ENCODE measurements at places on chromosomes 12 and 14.

DNA sequence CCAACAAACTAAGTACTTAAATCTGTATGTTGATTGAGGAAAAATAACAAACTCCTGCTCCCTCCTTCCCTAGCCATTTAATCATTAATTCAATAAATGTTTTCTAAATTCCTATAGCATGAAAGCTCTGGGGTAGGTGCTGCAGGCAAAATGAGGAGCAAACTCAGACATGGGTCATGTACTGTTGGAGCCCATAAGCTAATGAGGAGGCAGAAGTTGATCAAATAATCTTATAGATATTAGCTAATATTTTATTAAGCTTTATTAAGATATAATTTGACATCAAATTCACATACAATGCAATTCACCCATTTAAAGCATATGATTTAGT lies 70.6 kb downstream of the SYNE2 start:
- DNase-seq, result no peak

GRCh38 chr14:75198291-75198933 lies 22.0 kb upstream of the TMED10 start:
- no peak for DNase-seq

- DNase-seq, result no peak
These were observed 37.0 kb downstream of the WDR89 start for GRCh38 chr14:63604626-63605025.

GRCh38 chr14:65961004-65961403 lies 525.2 kb upstream of the CCDC196 start:
- DNase-seq, result peak; percentile 42

DNA sequence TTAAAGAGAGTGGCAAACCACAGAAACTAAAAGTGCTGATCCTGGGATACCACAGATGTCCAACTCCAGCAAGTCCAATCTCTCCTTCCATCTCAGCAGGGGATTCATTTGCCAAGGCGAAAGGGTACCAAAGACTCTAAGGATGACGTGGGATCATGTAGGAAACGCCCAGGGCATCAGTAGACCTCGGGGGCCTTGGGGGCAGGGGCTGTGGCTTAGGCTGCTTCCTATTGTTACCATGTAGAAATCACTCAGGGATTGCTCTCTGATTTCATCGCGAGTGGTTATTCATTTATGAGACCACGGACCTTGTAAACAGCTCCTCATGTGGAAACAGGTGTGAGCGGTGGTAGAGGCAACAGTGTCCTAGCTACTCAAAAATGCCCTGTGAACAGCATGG lies 149.3 kb upstream of the FKBP4 start:
- no peak for DNase-seq

- no peak for DNase-seq
These were observed 112.0 kb downstream of the SLC15A5 start for GRCh38 chr12:16165506-16165905.

DNA sequence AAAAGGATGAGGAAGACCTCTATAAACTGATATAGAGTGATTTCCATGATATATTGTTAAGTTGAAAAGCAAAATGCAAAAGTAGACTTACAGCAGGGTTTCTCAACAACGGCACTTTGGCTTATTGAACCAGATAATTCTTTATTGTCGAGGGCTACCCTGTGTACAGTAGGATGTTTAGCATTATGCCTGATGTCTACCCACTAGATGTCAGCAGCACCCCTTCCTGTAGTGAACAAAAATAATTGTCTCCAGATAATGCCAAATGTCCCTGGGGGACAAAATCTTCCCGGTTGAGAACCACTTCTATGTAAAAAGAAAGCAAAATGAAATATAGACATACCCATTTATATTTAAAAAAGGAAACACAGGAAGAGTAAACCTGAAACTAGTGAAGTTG lies 32.4 kb downstream of the ABCD2 start:
- DNase-seq, result no peak

GRCh38 chr12:18436170-18436569 lies 174.9 kb downstream of the PIK3C2G start:
- no peak for DNase-seq

GRCh38 chr14:59695198-59695597 lies 118.6 kb upstream of the CCDC175 start:
- DNase-seq, result no peak

DNA sequence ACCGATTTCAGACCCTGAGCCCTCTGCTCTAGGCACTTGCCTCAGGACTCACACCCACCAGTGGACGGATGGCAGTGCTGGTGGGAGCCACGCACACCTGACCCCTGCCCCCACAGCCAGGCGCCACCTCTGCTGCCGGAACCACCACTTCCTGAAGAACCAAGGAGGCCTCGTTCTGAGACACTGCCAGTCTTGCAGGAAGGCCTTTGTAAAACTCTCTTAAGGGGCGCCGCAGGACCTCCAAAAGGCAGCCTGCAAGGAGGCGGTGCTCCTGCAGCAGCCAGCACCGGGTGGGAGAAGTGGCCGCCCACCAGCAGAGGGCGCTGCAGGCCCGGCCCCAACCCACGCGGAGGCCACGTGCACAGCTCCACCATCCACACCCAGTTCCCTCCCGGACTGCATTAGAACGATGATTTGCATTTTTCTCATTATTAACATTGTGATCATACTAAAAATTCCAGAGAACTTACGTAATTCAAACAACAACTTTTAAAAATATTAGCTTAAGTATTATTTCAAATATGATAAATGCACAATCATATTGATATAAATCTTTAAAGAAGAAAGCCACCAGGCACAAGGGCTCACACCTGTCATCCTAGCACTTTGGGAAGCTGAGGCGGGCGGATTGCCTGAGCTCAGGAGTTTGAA lies 12.8 kb downstream of the STX2 start:
- peak; percentile 65 for DNase-seq

GRCh38 chr12:95733141-95733825 lies 57.3 kb downstream of the NTN4 start:
- DNase-seq, result no peak

- no peak for DNase-seq
These were observed 7.7 kb upstream of the PPTC7 start for GRCh38 chr12:110590806-110591326.

DNA sequence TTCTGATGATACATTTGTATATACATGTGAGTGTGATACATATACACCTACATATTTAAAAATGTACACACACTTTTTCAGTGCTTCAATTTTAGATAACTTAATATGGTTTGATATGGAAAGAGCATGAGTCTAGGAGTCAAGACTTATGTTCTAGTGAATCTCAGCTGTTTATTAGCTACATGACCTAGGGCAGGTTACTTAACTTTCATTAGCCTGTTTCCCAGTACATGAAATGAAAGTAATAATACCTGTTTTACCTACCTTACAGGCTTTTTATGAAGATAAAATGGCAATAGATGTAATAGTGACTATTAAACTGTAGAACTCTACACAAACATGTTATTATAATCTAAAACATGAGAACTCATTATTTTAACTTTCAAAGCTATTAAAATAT lies 39.5 kb downstream of the KIF21A start:
- DNase-seq, result no peak

DNA sequence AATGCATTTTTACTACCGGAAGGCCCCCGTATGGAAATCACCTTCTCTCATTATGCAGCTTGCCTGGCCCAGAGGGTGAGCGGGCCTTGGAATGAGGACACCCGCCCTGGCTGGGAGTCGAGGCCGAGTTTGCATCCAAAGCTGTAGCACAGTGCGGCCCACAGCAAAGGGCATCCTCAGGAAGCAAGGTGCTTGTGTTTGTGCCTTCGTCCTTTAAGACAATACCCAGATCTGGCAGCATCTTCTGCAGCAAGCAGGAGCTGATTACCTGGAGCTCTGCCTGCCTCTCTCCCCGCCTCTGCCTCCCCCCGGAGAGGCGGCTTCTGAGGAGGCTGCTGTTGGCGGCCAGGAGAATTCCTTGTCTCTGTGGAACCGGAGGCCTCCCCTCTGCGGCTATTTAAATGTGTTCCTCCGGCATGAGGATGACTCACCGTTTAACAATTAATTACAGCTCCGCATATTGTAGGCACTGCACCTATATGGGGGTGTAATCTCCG lies 145.3 kb downstream of the CACNA1C start:
- DNase-seq, result no peak

- DNase-seq, result no peak
These were observed 18.2 kb downstream of the ERP29 start for GRCh38 chr12:112031472-112031871.
